Esophagus mucosa (tissue), 1 donor: ENCODE measurements at places on chromosomes 7 and 10. TPM values are rescaled to one million over a fixed set of nuclear protein-coding genes. Genes with fewer than 3 reads are reported as not detected.

GRCh38 chr7:31991846-31992245, 78.4 kb downstream of the PDE1C start:
- ATAC-seq, result no peak

GRCh38 chr10:103114876-103115275, 78.2 kb downstream of the NT5C2 start:
- peak; percentile 74 for ATAC-seq

DNA sequence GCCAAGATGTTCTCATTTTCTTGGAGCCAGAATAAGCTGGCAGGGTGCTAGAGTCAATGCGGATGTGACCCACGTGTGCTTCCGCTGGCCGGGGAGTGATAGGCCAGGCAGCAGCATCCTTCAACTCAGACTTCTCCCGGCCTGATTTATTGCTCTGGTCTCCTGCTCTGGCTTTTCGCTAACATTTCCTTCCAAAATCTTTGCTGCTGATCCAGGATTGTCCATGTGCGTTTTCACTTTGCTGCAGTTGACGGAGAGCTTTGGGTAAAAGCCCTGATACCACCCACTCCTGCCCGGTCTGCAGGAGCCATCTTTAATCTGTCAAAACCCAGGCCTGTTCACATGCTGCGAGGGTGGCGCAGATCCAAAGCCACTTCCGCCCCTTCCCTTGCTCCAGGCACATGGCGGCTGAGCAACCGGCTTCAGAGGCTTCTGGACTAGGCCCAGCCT, 106.8 kb downstream of the CYP26A1 start:
- no peak for ATAC-seq

DNA sequence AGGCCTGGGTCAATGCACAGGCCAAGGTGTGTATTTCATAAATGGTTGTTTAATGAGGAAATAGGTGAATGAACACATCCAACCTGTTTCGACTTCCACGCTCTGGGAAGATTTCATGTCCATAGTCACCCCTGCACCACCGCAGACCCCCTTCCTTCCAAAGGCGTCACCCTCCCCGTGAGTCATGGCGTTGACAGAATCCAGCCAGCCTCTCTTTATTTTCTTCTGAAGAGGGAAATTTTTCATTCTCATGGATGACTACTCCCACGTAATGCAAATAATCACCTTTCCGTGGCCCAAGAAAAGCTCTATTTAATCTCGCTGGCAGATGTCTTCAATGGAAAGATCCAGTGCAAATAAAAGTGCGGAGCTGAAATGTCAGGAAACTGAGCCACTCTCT, 75.3 kb upstream of the FOXK1 start:
- ATAC-seq, result no peak

- ATAC-seq, result no peak
Measured at GRCh38 chr10:111522551-111522950, 445.7 kb downstream of the ADRA2A start.

DNA sequence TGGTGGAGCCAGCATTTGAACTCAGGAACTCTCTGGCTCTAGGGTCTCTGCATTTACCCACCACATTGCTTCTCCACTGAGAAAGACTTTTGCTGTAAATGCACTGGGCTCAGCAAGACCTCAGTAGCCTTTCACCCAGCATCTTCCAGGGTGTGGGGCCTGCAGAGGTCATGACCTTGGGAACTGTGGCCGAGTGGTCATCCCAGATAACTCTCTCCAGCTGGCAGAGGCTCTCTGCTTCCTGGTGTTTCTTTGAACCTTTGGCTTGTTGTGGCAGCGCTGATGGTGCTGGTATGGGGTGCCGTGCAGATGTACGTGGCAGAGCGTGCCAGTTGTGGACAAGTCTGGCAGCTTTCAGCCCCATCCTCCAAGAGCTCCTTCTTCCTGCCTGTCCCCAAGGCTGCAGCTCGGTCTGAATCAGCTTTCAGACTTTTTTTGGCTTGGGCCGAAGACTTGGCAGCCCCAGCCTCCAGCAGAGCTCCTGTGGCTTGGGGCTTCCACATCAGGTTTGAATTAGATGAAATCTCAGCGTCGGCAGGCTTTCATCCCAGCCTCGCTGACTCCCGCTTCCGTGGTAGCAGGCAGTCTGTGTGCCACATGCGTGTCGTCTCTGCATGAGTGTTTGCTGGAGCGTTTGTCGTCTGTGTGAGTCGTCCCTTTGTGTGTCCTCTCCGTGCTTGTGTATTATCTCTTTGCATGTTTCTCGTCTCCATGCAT, 21.5 kb downstream of the ADAMTS14 start:
- no peak for ATAC-seq

GRCh38 chr10:114403541-114404161, 651 bp downstream of the AFAP1L2 start:
- ATAC-seq, result peak; percentile 39

DNA sequence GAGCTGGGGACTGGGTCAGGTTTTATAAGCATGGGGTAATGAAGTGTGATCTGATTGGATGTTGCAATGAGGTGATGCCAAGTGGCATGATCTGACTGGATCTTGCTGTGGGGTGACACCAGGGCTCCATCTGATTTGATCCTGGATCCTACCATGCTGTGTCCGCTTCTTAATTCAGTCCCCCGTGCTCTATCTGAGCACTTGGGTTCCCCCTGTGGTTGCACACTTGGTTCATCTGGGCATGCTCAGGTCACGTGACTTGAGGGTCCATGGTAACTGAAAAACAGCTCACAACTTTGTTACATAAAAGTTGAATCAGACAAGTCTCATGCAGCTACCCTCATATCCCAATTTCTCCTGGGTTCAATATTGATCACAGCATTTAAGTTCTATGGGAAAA, 448.6 kb upstream of the NRP1 start:
- ATAC-seq, result no peak

- no peak for ATAC-seq
Measured at GRCh38 chr10:5387169-5387568, 17.5 kb downstream of the TUBAL3 start.

- no peak for ATAC-seq
Measured at GRCh38 chr7:27117887-27118491, 12.6 kb downstream of the HOXA4 start.

GRCh38 chr10:99671386-99671785, 12.1 kb downstream of the ENTPD7 start:
- no peak for ATAC-seq

- ATAC-seq, result no peak
Measured at GRCh38 chr7:136064081-136064480, 86.9 kb upstream of the MTPN start.

GRCh38 chr10:114933588-114933987, 4.4 kb upstream of the TRUB1 start:
- peak; percentile 92 for ATAC-seq

DNA sequence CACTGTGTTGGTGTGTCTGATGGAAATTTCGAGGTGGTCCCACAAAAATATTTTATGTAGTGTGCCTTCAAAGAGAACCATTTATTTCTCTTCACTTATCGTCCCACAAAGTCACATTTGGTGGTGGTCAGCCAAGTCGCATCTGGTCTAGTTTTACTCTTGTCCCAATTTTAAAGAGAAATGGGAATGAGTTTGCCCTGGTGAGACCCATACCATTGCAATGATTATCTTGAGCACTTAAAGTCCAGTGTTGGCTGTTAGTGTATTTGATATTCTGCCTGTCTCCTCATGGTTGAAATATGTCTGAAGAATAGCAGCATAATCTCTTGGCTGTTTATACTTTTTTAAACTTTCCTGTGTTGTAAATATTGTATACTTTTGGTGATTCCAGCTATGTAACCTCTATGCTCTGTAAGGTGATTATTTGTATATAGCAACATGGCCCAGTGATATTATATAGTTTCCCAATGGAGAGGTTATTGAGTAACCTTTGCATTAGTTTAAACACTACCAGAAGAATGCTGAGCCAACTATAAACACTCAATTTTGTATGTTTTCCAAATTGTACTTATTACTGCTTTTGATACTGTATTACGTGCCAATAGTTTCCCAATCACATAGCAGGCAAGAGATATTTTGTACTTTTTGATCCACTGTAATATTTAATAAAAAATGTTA, 172.2 kb downstream of the RTKN2 start:
- no peak for ATAC-seq

DNA sequence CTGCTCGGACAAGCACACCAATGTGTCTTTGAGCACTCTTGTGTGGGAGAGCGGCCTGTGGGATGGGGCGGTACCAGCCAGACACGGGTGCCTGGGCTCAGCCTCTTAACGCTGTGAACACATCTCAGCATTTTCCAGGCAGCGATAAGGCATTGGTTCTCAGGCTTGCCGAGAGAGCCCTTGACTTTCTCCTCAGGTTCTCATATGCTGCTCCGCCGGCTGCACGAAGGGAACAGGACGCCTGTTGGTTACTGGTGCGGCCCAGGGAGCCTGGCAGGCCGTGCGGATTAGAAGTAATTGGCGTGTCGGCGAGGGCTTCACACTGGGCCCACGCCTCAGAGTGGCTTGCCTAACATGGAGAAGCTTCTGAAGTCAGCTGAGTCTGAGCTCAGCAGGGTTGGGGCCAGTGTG, 456.7 kb upstream of the FOXK1 start:
- ATAC-seq, result no peak

GRCh38 chr10:70475661-70476060, 2.9 kb upstream of the PALD1 start:
- peak; percentile 68 for ATAC-seq

DNA sequence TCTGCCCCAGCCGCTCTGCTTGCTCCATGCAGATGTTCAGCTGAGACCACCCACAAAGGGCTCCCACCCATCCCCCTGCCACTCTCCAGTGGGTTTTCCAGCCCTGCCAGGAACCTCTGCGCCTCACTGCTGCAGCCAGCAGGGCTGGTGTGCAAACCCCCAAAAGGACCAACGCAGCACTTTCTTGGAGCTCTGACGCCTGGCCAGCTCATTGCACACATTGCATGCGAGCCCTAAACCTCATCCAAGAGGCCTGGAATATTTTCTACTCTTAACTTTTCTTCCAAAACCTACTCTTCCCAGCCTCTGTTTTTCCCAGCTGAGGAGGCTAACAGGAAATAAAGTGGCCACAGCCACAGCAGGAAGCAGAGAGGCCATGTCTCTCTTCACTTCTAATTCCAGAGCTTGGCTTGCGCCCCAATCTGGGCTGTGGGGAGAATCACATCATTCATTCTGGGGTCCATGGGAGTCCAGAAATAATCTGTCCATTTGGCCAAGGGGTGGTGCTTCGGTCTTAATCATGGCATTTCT, 4.6 kb upstream of the FAM170B start:
- no peak for ATAC-seq

GRCh38 chr7:37045681-37046179, 321.4 kb upstream of the AOAH start:
- no peak for ATAC-seq

GRCh38 chr7:16739863-16740622, 13.5 kb upstream of the TSPAN13 start:
- ATAC-seq, result peak; percentile 85

The WAPL gene
- 20.0 TPM for total RNA-seq

The ZP3 gene
- total RNA-seq, result 19.8 TPM

The TUBB8 gene
- not detected for total RNA-seq

The DIP2C gene
- total RNA-seq, result 3.6 TPM

The GSTO2 gene
- 25.1 TPM for total RNA-seq

The FFAR4 gene
- 0.16 TPM for total RNA-seq

The SPAG6 gene
- total RNA-seq, result not detected

The ADCY1 gene
- 0.40 TPM for total RNA-seq

The OPALIN gene
- not detected for total RNA-seq

The DYDC2 gene
- not detected for total RNA-seq

The SERPINE1 gene
- total RNA-seq, result 5.3 TPM

The LHFPL3 gene
- total RNA-seq, result not detected

The CCDC126 gene
- total RNA-seq, result 5.8 TPM

The PRLHR gene
- not detected for total RNA-seq
